ENCODE measurements at places on chromosomes 2 and 18.

GRCh38 chr2:239275847-239276831 lies 124.7 kb downstream of the HDAC4 start:
- no peak for DNase-seq

- DNase-seq, result no peak
Measured at GRCh38 chr2:231399853-231400680, 4.6 kb downstream of the B3GNT7 start.

GRCh38 chr18:42048158-42048557 lies 93.1 kb downstream of the PIK3C3 start:
- no peak for DNase-seq

DNA sequence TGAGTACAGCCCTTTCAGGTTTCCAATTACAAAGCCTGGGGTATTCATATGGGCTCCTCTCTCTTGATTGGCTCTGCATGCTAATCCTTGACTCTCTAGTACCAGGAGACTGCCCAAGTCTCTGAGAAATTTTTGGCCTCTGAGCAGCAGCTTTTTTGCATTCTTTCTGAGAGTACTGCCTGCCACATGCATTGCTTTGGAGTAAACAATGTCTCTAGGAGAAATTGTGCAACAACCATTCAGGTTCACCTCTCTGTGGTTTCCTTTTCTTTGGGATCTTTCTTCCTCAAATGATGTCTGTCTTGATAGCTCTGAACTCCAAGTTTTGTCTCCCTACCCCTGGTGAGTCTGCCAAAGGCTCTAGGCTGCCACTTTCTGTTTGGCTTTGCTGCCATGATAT lies 115.8 kb upstream of the SETBP1 start:
- DNase-seq, result no peak

- DNase-seq, result no peak
Measured at GRCh38 chr2:112916145-112916571, 5.2 kb downstream of the IL37 start.

- no peak for DNase-seq
Measured at GRCh38 chr2:54966165-54966832, 84.0 kb downstream of the RTN4 start.

DNA sequence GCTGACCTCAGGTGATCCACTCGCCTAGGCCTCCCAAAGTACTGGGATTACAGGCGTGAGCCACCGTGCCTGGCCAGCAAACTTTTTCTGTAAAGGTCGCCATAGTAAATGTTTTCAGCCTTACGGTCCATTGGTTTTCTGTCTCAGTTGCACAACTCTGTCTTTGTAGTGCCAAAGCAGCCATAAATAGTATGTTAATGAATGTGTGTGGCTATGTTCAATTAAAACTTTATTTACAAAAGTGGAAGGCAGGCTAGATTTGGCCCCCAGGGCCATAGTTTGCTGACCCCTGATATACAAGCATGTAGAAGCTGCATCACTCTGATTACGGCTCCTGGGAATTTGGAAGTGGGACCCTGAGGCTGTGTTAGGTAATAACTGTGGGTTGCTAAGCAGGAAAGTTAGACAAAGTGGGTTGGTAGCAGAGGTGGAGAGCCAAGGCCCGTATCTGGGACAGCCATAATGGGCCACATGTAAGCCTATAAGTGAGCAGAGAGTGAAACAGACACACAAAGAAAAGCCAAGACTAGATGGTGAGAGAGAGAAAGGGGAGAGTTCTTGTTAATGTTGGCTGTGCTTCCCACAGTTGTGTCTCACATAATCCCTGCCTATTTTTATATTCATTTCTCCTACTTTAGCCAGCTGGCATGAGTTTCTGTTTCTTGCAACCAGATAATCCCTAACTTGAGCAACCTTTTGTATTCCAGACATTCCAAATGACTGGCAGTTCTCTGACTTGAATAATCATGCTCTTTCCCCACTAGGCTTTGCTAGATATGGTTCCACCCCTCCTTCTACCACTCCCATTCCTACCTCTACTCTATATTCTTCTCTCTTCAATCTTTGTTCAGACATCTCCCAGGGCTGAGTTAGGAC lies 223.3 kb upstream of the STON1 start:
- no peak for DNase-seq

DNA sequence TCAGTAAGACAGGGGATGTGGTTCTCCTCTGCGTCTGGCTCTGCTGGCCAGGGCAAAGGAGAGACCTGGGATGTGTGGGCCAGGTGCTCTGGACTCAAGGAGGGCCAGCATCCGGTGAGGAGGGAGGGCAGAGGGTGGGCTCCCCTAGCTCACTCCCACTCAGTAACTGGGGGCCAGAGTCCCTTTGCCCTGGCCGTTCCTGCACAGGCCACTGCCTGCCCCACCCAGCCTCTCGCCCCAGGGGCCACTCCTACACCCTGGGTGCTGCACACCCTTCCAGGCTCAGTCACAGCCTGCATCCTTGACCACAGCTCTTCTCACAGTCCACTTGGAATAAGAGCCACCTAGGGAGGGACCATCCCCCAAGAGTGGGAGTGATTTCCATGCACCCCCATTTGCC lies 41.0 kb downstream of the SNED1 start:
- no peak for DNase-seq

DNA sequence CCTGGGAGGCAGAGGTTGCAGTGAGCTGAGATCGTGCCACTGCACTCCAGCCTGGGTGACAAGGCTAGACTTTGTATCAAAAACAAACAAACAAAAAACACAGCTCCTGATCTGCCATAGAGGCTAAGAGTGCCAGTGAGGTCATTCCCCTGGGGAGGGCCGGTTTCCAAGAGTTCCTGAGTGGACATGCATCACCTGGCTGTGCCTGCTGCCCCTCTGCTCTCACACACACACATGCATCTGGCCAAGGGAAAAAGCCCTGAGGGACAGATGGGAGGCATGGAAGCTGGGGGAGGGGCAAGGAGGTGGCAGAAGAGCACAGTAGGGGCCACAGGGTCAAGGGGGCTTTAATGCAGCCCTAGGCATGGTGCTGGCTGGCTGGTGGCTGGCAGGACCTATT lies 60.4 kb downstream of the ZBTB7C start:
- DNase-seq, result no peak

Data from T-helper 22 cell (primary cell).